ENCODE measurements at places on chromosomes 3 and 15.

GRCh38 chr3:186612065-186612464, 795 bp upstream of the AHSG start:
- no peak for DNase-seq

GRCh38 chr3:56904552-56905215, 102.9 kb upstream of the ARHGEF3 start:
- DNase-seq: no peak

DNA sequence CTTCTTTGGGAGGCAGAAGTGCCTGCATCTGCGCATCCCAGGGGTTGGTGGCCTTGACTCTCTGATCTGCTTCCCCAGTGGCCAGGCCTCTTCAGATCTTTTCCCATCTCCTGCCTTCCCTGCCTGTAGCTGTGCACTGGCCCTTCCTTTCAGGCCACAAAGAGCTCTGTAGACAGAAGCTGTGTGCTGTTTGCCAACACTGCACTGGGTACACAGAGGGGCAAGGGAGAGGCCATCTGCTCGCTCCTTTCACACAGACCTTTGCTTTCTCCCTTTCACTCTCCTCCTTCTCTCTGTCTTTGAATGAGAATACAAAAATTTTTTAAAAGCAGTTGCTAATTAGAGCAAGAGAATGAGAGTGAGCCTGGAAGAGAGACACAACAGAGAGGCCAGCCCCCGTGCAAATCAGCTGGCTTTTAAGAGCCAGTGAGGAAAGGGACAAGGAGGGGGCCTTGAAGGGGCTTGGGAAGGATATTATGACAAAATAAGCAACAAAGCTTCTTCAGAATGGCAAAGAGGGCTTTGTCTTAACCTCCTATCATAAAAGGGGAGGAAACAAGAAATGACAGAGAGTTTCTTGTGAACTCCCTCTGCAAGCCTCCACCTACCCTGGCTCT, 170.9 kb downstream of the EPHB1 start:
- no peak for DNase-seq

DNA sequence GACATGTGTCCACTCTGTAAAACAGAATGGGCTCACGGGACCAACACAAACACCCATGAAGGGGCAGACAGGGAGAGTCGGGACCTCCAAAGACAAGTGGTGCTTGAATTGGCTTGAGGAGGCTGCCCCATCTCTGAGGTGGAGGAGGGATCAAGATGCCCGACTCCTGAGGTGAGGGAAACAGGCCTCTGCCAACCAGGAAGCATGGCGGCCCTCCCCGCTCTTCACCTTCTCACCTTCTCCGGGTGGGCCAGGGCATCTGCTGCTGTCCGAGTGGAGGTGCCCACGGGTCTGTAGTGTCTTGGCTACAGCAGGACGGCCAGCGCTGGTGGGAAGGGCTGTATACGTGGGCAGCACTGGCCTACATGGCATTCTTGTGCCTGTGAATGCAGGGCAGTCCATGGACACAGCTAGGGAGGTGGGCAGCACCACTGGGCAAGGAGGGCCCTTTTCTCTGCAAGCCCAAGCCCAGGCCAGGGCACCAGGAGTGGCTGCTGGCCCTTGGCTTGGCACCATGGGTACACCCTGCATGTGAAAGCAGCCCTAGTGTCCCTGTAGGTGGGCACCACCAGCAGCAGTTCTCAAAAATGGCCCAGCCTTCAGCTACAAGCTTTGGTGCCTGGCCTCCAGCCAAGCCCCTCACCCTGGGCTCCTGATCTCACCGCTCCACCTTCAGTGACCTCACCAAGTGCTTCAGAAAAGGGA, 79.4 kb downstream of the SNRK start:
- no peak for DNase-seq

GRCh38 chr3:194270627-194271459, 80.3 kb downstream of the CPN2 start:
- DNase-seq: no peak

DNA sequence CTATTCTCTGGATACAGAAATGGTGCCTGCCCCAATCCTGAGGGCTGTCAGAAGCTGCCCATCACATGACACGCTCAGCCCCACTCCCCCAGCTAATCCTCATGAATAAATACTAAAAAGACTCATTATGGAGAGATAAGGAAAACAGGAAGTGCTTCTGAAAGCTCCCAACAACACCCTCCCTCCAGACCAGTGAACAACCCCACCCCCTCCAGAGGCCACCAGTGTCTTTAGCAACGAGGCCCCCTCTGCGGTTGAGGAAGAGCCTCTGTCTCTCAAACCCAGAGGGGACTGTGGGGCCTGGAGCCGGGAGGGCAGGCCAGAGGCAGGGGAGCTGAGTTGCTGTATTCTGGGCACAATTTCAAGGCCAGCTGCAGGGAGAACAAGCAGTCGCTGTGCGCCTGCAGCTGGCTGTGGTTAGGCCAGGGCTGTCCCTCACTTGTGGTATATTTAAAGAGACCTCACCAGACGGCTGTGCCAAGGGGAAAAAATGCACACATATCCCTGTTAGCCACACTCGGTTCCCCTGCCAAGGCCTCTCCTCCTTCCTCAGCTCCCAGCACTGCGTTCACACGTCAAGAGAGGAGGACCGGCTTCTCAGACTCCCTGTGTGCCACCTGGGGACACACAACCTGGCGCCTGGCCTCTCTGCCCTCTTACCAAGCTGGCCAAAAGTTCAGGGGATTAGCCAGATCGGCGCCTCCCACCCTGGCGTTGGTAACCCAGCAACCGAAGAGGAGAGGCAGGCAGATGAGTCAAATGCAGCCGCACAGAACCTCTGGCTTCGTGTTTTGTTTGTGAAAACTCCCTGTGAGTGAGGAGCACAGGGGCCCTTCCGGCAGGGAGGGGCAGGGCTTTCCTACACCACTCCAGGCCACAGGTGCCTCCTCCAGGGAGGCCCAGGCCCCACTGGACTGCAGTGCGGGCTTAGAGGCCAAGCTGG, 101.2 kb upstream of the ETV5 start:
- no peak for DNase-seq

DNA sequence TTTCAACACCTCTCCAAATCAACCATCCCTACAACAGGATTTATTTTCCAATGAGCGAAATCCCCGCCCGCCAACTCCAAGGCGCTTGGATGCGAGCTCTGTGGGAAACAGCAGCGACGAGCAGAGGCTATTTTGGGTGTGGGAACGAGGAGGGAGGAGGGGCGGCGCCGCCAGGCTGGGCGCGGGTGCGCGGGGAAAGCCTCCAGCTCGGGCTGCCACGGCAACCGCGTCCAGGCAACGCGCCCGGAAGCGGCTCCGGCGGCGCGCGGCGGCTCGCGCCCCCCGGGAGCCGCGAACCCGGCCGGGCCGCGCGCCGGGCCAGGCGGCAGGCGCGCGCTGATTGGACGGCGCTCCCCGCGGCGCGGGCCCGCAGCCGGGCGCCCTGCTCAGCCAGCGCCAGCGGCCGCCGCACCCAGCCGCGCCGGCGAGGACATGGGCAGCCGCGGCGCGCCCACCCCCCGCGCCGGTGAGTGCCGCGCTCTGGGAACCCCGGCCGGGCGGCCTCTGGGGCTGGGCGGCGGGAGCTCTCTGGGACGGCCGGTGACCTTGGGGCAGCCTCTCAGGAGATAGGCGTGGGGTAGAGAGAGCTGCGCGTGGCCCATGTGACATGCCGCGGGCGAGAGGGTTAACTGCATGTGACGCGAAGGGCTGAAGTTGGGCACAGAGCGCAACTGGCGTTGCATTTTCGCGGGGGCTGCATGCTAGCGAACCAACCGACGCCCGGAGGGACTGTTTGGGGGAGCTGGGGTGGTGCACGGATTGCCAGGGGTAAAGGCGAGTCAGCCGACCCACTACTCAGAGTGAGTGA, at the start of gene FAM81A:
TSS of gene FAM81A (plus strand) at position 370 of the 808 bp plus-strand sequence. CDS start 20,441 bp downstream, outside the sequence.
- peak; percentile 29 for DNase-seq

GRCh38 chr15:42363942-42364341, 4.6 kb downstream of the CAPN3 start:
- DNase-seq: peak; percentile 89

DNA sequence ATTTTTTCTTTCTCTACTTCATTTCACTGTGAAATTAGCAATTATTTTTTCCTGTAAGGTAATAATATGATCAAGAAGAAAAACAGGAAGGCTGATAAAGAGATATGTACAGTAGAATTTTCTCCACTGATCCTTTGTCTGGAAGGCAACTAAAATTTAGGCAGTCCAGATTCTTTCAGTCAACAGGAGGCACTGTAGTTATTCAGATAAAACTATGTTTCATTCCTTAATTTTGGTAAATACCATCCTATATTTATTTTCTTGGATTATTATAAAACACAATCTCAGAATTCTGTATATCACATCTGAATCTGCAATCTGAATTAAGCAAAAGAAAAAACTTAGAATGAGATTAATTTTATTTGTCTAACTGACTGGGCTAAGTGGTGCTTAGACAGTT, 343.2 kb downstream of the LSAMP start:
- DNase-seq: no peak

GRCh38 chr3:144142151-144142840, 170.7 kb downstream of the DIPK2A start:
- DNase-seq: no peak

GRCh38 chr3:16999161-16999560, 114.4 kb downstream of the PLCL2 start:
- DNase-seq: no peak

GRCh38 chr3:126865736-126866135, 117.2 kb upstream of the PLXNA1 start:
- DNase-seq: no peak

Data from DMS79 (cell line).